ENCODE measurements at places on chromosomes 12 and 14.

DNA sequence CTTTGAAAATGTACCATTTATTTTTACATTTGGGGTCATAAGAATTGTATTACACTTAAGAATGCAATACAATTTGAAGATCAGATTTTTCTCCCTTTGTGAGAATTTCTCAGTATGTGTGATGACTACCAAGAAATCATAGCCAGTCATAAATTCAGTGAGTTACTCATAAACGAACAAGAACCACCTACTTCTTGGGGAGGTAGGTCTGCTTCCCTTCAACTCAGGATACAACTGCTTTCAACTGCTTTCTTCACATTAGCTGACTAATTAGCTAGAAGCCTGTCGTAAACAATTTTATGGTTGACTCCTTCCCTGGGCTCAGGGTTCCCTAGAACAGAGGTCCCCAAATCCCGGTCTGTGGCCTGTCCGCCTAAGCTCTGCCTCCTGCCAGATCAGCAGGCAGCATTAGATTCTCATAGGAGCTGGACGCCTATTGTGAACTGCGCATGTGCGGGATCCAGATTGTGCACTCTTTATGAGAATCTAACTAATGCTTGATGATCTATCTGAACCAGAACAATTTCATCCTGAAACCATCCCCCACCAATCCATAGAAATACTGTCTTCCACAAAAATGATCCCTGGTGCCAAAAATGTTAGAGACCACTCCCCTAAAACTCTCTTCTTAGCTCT is 3.7 kb downstream of the ANG start:
- DNase-seq: no peak

DNA sequence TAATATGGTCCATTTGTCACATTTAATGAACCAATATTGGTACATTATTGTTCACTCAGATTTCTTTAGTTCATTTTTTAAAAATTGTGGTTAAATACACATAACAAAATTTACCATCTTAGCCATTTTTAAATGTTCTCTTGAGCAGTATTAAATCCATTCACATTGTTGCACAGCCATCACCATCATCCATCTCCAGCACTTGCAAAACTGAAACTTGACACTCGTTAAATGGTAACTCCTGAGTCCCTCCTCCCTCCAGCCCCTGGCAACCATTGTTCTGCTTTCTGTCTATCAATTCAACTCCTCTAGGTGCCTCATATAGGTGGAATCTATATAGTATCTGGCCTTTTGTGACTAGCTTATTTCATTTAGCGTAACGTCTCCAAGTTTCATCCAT is 86.4 kb downstream of the ACACB start:
- DNase-seq: no peak

DNA sequence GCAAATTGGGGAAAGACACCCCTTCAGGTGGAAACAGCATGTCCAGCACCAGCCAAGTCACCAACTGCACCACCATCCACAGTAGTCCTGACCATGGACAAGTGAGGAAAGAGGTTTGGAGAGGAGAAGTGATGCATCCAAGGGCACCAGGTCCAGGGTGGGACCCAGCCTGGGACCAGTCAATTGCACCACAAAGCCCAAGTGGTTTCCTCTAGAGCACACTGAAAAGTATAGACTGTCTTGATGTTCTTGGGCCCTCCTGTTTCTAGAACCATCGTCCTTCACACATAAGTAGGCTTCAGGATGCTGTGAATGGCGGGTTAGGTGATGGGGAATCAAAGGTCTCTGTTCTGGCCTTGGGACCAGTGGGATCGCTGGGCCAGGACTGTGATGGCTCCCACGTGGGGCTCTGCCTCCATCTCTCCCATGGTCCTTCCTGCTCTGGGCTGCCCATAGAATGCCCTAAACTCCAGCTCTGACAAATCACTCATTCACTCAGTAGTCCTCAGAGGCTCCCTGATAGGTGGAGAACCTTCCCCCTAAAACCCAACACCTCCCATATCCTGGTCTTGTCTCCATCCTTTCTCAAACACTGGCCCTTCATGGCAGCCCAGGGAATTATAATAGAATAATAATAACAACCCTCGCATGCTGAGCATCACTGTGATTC is 9.2 kb downstream of the KRT79 start:
- DNase-seq: no peak

DNA sequence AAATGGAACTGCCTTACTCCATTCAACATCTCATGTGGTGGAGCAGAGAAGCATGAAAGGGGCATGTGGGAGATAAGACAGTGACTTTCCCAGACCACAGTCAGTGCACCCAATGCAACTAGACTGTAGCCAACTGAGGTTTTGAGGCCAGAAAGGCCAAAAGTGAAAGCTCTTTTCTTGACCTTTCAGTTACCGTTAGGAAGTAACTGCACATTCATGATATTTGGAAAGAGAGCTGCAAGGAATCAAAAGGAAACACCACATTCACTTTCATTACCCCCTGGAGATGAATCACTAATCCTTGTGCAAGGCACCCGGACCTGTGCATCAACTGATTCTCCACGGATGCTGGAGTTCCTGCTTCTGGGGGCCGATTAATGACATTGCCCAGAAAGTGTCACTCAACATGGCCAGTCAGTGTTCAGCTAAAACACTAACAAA is 72.9 kb upstream of the ELK3 start:
- DNase-seq: no peak

DNA sequence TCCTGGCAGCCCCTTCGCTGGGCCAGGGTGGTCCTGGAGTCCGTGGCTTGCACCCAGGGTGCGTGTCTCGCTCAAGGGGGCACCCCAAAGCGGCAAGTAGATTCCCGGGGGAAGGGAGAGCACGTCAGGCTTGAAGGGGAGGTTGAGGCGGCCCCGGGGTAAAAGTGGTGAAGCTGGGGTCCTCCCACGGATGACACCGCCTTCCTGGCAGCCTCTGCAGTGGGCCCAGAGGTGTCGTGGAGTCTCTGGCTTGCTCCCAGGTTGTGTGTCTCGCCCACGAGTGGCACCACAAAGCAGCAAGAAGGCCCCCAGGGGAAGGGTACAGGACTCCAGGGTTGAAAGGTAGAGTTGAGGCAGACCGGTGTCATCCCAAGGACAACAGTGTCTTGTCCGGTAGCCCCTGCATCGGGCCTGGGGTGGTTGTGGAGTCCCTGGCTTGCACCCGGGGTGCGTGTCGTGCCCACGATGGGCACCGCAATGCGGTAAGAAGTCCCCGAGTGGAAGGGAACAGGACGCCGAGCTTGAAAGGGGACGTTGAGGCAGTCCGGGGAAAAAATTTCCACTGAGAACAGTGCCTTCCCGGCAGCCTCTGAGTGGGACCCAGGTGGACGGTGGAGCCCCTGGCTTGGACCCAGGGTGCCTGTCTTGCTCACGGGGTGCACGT is 158.0 kb upstream of the ALG10B start:
- no peak for DNase-seq

Data from AG10803 (cell line).